Right ventricle myocardium inferior (tissue), 1 donor: ENCODE measurements at places on chromosomes 5 and 9.
A peak's percentile ranks its signal among the peaks of the same experiment; 100 is the strongest.

GRCh38 chr9:75891277-75891741, 836 bp downstream of the PCSK5 start:
- no peak for DNase-seq

GRCh38 chr9:35980289-35981011, 22.5 kb upstream of the OR2S2 start:
- DNase-seq: no peak

DNA sequence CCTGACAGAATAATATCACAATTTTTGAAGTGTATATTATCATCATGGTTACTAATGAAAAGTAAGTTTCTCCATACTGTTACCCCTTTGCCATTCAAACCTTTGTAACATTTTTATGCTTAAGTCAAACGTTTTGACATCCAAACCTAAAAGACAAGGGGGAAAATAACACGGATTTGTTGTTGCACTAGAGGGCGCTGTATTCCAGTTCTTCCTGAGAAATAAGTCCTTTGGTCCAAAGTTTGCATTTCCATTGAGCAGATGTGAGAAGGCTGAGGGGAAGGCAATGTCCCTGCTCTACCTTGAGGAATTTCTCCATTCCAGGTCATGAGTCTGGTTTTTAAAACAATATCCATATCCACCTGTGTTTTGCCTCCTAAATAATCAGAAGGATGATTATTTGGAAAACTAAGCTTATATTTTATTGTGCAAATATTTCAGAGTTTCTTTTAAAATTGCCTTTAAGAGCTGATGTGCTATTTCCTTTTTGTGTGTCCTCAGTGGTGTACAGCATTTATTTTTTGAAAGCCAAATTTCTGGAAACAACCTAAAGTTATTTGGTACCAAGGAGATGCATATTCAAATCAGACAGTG, 9.7 kb downstream of the LECT2 start:
- DNase-seq: no peak

DNA sequence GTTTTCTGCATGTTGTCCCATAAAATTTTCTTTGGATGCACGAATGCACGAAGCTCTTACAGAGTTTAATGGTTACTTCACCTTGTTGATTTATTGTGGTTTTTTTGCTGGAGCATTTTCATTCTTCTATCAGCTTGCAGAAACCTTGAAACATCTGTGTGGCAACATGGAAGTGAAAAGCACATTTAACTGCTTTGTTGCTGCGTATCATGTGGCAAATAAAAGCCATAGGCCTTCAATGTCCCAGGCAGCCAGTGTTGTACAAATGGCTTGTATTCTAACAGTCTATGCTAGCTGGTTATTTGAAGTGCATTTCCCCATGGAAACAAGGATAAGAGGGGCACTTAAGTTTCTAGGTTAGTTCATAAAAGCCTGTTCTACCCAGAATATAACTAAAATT, 42.5 kb upstream of the RASGRF2 start:
- no peak for DNase-seq

GRCh38 chr9:1877951-1878350, 137.2 kb upstream of the SMARCA2 start:
- no peak for DNase-seq

GRCh38 chr9:128124873-128125579, 2.5 kb downstream of the PTGES2 start:
- peak; percentile 68 for DNase-seq

DNA sequence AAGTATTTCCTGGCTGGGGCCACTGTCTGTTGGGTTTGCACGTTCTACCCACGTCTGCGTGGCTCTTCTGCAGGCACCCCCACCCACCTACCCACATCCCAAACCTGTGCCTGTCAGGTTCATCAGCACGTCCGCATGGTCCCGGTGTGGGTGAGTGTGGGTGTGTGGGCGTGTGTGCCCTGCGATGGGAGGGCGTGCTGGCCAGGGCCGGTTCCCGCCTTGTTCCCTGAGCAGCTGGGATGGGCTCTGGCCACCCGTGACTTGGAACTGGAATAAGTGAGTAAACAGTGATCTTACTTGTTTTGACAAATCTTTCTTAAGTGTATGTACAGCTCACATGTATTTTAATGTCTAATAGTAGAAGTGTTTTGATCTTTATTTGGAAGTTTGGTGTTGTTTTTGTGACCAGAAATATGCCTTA, 20.4 kb downstream of the ERGIC1 start:
- no peak for DNase-seq

DNA sequence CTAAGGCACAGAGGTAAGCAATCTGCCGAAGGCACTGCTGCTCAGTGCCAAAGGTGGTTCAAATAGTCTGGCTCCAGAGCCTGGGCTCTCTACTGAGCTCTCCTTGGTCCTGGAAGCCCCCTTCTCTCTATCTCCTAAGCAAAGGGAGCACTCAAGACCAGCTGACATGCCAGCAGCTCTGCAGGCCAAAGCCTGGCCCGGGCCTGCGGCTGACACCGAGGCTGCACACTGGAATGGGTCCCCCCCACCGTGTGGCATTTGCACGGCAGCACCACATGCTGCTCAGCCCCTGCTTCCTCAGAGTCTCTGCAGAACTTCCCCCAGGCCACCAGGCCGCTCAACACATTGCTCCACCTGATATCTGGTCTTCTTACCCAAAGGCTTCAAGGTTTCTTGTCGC, 57.8 kb upstream of the GOLPH3 start:
- DNase-seq: no peak

- no peak for DNase-seq
These were observed 207.7 kb downstream of the PDE4D start for GRCh38 chr5:59685793-59686192.

DNA sequence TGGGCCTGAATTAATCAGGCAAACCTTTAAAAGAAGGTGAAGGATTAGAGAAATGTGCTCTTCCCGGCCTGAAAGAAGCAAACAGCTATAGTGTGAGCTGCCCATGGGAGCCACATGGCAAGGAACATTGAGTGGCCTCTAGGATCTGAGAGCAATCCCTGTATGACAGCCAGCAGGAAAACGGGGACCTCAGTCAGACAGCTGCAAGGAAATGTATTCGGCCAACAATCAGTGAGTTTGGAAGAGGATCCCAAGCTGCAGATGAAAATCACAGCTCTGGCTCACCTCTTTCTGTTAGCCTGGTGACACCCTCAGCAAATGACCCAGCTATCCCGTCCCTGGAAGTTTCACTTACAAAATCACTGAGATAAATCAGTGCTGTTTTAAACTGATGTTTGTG, 309.2 kb downstream of the SH3GL2 start:
- DNase-seq: no peak

- no peak for DNase-seq
These were observed 29.0 kb upstream of the ENTREP1 start for GRCh38 chr9:69295872-69296552.

GRCh38 chr5:39584927-39585326, 160.1 kb upstream of the DAB2 start:
- DNase-seq: no peak

DNA sequence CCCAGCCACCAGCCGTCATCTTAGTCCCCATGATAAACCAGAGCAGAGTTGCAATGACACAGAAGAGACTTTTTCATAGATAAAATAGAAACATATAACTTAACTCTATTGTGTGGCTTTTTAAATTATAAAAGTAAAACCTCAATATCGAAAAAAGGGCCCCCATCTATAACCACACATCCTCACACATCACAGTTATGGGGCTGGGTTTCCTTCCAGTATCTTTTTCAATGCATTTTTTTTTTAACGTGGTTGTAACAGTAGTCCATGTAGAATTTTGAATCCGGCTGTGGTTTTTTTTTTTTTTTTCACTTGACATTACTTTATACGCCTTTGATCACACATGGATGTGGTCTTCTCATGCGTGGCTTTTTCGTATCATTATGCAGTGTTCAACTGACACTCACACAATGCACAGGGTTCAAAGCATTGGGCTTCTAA, 77.4 kb downstream of the CFAP77 start:
- no peak for DNase-seq

GRCh38 chr5:116922532-116922931, 347.9 kb upstream of the SEMA6A start:
- DNase-seq: no peak

- DNase-seq: no peak
These were observed 85.5 kb upstream of the MARCHF11 start for GRCh38 chr5:16265141-16265540.

- DNase-seq: no peak
These were observed 649.6 kb upstream of the RORB start for GRCh38 chr9:73847536-73847935.
